ENCODE measurements at places on chromosomes 4 and X.
A peak's percentile ranks its signal among the peaks of the same experiment; 100 is the strongest.

DNA sequence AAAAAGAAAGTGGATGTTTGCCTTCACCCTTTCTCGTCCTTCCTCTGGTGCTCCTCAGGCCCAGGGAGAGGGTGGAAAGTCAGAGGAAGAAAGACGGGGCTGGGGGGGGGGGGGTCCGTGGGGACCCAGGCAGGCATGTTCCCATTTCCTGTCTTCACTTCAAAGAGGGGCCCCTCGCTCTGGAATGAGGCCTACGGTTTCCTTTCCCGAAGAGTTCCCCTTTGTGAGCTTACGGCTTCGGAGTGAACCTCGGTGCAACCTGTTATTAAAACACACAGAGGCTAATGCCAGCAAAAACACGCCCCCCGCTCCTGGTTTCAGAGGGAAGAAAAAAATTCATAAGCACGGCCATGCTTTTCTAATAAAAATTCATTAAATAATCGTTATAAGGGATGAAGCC lies 40.1 kb downstream of the SHOX start:
- no peak for DNase-seq

DNA sequence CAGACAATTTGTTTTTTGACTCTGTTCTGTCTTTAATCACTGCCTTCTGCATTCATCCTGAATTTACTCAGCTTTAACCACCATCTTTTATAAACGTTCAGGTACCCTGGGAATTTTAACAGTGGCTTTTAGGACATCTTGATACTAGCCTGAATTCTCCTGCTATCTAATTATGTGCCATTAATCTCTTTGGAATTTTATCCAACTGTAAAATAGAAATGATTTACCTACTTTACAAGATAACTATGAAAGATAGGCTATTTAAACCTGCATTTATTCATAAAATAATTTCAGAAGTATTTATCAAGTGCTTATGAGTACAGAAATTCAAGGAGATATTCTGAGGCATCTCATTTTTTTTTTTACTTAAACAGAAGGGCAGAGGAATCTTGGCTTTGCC lies 146.5 kb upstream of the PLAC1 start:
- no peak for DNase-seq

DNA sequence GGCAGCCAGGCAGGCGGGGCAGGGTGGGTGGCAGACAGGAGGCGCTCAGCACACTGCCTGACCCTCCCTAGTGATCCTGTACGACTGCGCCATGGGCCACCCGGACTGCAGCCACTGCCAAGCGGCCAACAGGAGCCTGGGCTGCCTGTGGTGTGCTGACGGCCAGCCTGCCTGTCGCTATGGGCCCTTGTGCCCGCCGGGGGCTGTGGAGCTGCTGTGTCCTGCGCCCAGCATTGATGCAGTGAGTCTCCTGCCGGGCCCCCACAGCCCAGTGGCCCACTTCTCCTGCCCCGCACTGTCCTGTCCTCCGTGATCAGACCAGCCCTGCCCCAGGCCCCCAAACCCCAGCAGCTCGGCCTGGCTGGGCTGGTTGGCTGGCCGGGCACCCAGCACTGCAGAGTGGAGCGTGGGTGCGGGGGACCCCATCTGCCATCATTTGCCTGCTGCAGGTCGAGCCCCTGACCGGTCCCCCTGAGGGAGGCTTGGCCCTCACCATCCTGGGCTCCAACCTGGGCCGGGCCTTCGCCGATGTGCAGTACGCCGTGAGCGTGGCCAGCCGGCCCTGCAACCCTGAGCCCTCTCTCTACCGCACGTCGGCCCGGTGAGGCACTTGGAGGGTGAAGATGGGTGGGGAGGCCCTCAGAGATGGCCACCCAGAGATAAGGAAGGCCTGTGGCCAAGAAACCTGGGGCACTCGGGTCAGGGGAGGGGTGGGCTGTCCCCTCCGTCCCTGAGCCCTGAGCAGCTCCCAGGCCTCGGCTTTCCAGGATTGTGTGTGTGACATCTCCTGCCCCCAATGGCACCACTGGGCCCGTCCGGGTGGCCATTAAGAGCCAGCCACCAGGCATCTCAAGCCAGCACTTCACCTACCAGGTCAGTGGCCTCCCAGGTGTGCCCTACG lies 7.6 kb downstream of the PLXNB3 start:
- DNase-seq, result no peak

DNA sequence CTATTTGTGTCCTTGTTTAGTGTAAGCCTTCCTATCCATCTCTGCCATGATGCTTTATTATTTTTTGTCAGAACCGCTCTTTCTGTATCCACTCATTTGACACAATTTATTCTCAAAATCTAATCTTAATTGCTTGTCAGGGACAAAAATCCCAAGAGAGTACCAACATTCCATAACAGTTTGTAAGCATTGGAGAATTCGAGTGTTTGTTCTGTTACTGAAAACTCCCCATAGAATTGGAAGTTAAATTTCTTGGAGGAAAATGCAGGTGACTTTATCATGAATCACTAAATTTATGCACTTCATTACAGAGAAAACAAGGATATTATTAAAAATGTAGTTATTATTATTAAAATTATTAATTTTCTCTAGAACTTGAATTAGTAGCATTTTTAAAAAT lies 1986.1 kb downstream of the ARAP2 start:
- no peak for DNase-seq

DNA sequence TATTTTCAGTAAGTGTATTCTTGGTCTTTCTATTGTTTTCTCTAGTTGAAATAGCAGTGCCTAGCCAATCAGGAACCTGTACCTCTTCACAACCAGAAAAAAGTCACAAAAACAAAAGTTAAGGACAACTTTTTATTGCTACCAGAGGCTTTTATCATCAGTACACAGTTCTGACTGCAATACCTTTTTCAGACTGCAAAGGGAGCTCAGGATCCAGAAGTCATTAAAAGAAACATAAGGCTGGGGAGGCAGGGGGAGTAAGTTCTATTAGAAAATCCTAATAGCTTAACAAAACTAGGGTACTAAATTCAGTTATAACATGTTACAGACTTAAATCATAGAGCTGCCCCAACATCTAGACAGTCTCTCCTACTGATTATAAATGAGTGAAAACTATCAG lies 28.8 kb downstream of the CCNI start:
- peak; percentile 36 for DNase-seq

DNA sequence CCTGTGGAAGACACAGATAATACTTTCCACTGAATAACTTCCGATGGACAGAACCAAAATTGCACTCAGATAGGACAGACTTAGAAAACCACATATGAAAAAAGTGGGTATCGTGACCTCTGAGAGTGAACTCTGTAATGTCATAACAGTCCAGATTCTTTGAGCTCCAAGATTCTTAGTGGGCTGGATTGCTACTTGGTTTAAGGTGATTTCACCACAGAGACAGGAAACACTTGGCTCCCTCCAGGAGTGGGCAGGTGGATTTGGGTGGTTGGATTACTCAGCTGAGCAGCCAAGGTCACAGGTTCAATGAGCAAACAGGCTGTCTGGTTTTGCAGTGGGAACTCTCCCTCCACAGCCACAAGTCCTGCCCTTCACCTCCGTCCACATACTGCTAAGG lies 126.0 kb downstream of the AFAP1 start:
- DNase-seq, result no peak

- DNase-seq, result no peak
Measured at GRCh38 chrX:123339221-123339905, 155.3 kb downstream of the GRIA3 start.

GRCh38 chrX:106009145-106009544 lies 29.4 kb downstream of the SERPINA7 start:
- DNase-seq, result no peak

All from CD4-positive, alpha-beta T cell treated with Interleukin-17A for 1 hour (primary cell).